ENCODE measurements at places on chromosomes 12 and 14.

DNA sequence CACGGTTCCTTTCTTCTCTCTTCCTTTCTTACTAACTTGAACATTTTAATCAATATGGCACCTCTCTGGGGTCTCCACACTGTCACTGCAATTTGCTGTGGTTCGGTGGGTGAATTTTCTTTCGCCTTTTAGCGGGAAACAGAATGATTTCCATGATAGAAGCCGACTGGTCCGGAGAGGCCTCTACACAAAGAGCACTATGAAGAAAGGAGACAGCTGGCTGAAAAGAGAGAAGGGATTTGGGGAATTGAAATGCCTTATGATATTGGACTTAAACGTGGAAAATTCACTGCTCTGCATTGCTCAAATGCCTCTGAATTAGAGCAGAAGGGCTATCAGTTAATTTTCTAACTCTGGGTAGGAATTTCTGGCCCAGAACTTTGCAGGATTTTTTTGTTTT, 55.9 kb downstream of the KCNA5 start:
- no peak for DNase-seq

DNA sequence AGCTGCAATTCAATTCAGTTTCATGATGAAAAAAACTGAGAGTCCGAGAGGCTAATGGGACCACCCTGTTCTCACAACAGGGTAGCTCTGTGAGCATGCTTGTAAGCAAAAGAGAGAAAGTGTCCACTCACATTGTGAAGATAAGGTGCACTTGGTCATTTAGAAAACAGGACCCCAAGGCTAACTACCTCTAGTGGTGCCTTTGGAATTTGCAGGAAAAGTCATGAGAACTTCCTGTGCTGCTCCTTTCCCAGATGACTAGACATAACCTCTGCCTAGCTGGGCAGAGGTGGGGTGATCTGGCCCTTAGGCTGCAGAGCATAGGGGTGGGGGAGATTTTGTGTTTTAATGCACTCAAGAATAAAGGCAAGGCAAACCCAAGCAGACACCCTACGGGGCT, 118.9 kb downstream of the STAB2 start:
- DNase-seq: no peak

- DNase-seq: no peak
These were observed 168.6 kb downstream of the STXBP6 start for GRCh38 chr14:24881116-24881893.

- DNase-seq: no peak
These were observed 86.8 kb upstream of the HIF1A start for GRCh38 chr14:61608245-61609165.

DNA sequence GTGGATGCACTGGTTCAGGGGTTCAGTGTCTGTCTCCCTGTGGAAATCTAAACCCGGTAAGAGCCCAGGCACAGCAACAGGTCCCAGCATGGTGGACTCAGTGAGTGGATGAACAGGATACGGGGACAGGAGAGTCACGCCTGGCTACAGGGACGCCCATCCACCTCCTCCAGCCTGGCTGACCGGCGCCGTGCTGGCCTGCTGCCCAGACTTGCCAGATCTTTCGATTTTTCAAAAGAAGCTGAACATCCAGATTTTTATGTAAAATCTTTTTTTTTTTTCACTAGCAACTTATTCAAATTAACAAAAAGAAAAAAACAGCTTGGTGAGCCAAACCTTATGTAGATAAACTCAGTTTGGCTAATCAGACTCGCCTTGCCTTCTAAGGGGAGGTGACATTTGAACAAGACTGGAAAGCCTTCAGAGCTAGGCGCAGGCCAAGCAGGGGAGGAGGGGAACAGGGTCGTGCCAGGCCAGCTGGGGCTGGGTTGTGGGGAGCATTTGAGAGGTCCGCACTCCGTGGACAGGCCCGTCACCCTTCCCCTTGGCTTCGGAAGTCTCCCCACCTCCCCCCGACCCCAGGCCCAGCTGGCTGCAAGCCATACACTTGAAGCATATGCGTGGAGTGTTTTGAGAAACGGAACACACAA, 87.8 kb upstream of the NCOR2 start:
- DNase-seq: no peak

DNA sequence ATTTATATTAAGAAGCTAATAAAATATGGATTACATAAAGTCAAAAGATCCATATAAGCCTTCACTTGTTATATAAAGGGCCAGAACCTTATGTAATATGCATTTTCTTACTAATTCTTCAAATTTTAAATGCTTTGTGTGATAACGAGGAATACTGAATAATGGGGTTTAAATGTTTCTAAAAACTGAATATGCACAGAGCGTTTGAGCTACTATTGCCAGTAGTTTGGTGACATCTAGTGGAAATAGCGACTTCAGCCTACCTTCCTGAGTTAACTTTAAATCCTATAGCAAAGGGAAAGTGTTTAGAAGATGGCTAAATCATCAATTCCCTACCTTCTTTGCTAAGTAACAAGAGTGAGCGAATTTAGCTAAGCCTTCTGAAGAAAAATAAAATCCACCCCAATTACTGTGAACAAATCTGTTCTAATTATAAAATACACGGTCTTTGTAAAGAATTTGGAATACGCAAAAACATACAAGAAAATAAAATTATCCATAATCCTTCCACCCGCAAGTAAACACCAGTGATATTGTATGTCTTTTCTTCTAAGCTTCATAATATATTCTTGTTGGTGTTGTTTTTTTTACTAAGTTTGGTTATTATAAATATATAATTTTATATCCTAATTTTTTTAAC, 115.5 kb upstream of the G2E3 start:
- DNase-seq: no peak

GRCh38 chr14:53193193-53193592, 40.1 kb upstream of the DDHD1 start:
- DNase-seq: no peak

DNA sequence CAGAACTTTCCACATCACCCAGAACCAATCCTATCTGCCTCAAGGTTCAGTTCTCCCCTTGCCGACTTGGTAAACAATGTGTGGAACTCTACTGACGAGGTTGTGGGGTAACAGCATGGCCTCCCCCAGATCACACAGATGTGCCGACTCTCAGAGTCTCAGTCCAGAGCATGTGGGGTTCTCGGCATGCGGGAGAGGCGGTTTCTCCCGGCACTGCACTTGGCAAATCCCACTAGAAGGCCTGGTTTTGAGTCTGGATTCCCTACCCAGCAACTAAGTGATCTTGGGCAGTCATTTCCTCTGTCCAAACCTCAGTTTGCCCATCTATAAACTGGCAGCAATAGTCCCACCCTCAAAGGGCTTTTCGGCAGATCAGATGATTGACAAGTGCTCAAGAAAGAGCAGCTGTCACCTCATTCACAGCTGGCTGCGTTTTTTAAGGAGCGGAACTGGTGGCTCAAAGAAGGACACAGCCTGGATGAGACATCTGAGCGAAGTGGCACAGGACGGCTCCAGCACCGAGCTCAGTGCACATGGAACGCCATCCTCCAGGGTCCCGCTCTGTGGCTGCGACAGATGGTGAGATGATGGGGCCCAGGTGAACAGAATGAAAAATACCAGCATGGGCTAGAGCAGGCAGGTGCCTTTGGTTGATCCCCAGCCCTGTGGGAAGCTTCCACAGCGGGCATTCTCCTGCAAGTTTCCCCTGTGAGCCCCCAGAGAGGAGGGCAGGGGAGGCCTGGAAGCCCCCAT, 7.3 kb downstream of the TESC start:
- DNase-seq: no peak

DNA sequence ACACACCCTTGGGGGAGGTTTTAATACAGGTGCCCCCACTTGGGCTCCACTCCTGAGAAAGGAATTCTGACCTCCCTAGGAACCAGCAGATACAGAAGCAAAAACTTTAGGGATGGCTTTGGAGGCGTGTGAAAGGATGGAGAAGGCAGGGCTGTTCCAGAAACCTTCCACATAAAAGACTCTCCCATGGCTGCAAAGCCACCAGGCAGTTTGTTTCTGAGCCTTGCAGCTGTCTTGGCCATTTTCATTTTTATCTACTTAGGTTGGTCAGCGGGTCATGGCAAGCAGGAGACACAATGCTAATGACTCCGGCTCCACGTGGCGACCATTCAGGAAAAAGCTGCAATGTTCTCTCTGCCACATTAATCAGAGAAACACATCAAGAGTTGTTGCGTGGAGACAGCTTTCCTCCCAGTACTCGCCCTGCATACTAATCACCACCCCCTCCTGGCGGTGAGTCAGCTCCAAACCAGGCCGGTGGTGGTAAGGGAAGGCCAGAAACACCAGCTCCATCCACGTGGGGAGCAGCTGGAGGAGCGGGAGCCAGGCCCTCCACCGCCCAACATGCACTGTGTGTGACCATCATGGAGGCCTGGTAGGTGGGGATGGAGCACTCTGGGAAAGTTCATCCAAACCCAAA, 30.9 kb upstream of the IRF2BPL start:
- no peak for DNase-seq

GRCh38 chr12:30414507-30414906, 281.2 kb downstream of the IPO8 start:
- no peak for DNase-seq

DNA sequence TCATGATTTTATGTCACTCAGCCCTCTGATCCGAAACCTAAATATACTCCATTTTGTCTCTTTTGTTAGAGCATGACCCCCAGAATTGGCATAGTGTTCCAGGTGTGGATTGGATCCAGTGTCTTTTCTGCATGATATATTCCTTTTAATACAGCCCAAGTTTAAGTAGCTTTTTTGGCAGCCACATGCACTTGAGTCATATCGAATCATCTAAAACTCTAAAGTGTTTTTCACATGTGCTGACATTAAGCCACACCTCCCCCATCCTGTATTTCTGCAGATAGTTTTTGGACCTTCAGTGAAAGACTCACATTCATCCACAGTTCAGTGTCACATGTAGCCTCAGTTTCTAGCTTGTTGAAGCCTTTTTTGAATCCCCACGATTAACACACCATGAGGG, 30.6 kb downstream of the BORCS5 start:
- no peak for DNase-seq

DNA sequence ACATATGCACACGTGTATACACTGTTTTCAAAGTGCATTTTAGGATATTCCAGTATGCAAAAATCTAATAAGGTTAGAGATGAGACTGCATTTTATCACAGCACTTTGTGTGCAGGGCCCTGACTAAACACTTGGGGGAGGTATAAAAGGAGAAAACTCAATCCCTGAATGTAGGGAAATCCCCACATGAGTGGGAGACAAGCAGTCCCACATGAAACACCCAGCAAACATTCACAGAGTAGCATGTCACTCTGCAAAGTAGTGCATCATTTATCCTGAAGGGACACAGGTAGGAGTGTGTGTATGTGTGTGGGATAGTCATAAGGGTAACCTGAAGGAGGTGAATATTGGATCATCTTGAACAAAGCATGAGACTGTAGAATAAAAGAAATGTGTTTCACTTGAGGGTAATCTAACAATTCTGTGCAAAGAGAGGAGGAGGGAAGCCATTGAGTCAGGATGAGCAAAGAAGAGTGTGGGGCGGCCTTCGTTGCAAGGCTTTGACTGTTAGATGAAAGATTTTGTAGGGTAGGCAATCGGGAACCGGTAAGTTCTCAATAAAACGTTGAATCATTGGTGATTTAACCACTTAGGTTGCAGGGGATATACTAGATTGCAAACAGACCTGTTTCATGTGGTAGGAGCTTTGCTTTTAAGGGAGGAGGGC, 2.9 kb downstream of the PRPF40B start:
- no peak for DNase-seq

- no peak for DNase-seq
These were observed 50.8 kb upstream of the POC1B start for GRCh38 chr12:89576572-89577220.

DNA sequence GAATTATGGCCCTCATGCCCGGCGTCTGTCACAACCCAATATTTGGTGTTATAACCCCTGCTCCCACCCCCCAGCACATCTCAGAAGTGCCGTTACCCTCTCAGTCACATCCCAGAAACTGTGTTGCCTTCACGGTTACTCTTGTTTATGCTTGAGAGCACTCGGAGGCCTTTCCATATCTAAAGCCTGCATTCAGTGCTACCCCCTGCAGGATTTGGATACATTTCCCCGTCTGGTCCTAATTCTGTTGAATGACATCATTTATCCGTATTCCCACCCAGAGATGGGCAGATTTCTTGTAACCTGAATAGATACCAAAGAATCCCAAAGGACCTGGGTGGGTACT, 19.1 kb upstream of the FOS start:
- DNase-seq: no peak

- DNase-seq: no peak
These were observed 9.4 kb downstream of the COX16 start for GRCh38 chr14:70350078-70350477.

- no peak for DNase-seq
These were observed 11.8 kb upstream of the ABCD4 start for GRCh38 chr14:74314576-74314975.

GRCh38 chr14:53620317-53620716, 336.3 kb downstream of the BMP4 start:
- no peak for DNase-seq

DNA sequence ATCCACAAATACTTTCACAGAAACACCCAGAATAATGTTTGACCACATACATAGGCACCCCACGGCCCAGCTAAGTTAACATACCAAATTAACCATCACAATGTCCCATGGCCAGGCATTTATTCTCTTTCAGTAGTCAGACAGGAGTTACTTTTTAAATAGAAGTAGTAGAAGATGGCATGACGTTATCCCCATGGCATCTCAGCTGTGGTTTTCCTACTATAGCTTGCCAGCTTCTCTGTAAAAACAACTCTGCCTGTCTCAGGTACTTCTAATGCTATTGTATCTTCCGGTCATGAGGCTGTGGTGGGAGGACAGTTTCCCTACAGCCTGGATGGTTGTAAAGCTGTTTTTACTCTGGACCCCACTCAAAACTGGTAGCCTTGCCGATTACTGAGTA, 19.3 kb downstream of the CTSG start:
- DNase-seq: no peak

DNA sequence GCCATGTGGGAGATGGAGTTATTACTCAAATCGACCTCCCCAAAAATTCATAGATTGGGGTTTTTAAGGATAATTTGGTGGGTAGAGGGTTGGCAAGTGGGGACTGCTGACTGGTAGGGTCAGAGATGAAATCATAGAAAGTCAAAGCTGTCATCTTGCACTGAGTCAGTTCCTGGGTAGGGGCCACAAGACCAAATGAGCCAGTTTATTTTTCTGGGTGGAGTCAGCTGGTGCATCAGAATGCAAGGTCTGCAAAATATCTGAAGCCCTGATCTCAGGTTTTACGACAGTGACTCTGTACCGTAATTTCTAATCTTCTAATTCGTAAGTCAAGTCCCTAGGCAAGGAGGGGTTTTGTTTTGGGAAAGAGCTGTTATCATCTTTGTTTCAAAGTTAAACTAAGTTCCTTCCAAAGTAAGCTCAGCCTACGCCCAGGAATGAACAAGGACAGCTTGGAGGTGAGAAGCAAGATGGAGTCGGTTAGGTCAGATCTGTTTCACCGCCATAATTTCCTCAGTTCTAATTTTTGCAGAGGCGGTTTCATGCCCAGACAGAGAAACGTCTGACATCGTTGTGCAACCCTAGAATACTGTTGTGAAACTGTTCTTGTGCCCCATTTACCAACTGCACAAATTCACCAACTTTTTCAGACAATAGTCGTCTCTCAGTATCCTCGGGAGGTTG, 104.5 kb upstream of the SFSWAP start:
- no peak for DNase-seq

GRCh38 chr14:100890061-100890850, 13.3 kb downstream of the RTL1 start:
- DNase-seq: no peak
